NCI-H2227 treated with DMSO at 0.1 percent for 48 hours (cell line): ENCODE measurements at places on chromosomes 6 and 20.
A peak's percentile ranks its signal among the peaks of the same experiment; 100 is the strongest.

- no peak for DNase-seq
These were observed 13.7 kb upstream of the BPIFA2 start for GRCh38 chr20:33154252-33154651.

GRCh38 chr6:46490425-46491200, 636 bp downstream of the RCAN2 start:
- no peak for DNase-seq

DNA sequence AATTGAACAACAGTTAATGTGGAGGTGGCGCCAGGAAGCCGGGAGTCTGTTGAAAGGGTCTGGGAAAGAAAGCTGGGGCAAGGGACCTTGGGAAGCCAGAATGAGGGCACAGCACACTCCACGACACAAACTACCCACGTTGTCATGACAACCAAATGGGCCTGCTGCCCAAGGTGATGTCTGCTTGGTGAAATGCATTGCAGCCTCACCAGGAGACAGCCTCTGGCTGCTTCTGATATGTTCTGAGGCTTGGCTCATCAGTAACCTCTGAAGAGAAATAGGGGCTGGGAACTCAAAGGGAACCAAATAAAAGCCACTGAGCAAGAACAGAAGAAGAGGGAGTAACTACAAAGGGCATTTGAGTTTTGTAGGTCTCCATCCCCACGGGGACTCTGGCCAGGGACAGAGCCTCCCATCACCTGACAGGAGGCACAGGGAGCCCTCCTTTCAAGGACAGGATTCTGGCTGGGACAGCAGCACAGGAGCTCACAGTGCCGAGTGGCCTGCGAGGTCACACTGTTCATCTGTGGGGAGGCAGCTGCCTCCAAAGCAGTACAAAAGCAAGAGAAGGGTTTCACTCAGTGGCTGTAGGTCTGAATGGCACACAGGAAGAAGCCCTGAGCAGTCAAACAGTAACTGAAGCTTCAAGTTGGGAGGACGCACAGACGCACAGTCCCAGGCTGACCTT, 44.6 kb upstream of the KCNK16 start:
- DNase-seq = peak; percentile 19

DNA sequence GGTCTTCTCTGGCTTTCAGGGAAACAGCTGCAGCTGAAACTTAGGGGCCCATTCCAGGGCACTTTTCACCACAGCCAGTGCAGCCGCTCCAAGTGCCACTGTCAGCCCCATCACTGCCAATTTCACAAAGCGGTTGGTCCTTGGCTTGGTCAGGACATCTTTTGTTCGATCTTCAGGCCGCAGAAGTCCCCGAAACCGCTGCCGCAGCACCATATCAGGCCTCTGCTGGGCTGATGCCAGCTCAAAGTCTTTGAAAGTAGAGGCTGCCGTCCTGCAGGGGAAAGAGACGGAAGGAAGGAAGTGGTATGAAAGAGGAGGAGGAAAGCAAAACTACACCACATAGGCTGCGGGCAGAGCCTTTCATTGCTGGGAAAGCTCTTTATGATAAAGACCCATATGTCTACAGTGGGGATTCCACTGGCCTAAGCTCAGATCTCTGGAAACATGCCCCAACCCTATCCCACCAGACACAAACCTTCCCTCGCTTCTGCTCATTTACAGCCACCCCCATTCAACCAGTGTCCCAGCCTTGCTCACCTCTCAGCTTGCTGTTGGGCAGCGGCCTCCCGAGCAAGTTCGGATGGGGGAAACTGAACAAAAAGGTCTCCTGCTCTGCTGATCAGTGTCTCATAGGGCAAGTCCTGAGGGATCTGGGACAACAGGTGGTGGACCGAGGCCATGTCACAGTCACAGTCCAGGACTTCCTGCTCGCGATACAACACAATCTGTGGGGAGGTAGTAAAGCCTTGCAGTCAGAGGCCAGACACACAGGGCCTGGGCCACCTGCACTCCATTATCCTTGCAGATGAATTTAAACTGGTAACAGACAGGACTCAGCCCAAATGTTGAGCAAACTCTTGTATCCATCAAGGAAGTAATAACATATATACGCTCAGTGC, 23.5 kb downstream of the TBC1D20 start:
- no peak for DNase-seq

DNA sequence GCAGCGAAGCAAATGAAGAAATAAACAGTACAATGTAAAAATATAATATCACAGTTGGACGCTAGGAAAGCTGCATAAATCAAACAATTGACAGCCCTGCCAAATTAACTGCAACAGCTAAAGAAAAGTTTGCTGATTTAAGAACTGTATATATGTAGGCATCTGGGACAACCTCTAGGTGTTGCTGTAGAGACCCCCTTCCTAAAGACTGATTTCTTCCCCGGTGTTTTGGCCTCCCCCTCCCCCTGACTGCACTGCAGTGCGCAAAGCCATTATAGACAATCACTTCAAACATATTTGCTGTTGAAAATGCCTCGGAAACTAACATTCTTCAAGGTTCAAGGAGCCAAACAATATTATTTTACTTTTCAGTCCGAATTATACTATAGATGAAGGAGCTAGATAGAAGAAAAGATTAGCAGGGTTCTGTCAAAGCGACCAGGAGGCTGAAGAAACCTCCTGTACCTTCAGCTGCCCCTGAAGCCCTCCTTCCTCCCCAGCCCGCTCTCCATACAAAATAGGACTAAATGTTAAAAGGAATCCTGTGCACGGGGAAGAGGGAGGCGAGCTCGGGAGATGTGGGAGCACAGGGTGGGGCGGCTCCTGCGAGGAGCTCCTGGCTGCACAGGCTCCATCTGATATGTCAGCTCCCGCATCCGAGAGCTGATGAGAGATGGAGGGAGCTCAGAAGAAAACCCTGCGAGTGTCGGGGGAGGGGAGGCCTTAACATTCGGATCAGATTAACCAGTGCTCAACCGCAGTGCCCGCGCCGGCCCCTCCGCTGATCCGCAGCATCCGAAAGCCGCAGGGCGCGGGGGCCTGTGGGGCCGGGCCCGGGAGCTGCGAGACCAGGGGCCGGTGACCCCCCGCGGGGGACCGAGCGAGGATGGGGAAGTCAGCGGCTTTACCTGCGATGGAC, 822 bp downstream of the ELOVL4 start:
- peak; percentile 18 for DNase-seq

- DNase-seq = no peak
These were observed 15.7 kb downstream of the SLC22A1 start for GRCh38 chr6:160137130-160137988.

DNA sequence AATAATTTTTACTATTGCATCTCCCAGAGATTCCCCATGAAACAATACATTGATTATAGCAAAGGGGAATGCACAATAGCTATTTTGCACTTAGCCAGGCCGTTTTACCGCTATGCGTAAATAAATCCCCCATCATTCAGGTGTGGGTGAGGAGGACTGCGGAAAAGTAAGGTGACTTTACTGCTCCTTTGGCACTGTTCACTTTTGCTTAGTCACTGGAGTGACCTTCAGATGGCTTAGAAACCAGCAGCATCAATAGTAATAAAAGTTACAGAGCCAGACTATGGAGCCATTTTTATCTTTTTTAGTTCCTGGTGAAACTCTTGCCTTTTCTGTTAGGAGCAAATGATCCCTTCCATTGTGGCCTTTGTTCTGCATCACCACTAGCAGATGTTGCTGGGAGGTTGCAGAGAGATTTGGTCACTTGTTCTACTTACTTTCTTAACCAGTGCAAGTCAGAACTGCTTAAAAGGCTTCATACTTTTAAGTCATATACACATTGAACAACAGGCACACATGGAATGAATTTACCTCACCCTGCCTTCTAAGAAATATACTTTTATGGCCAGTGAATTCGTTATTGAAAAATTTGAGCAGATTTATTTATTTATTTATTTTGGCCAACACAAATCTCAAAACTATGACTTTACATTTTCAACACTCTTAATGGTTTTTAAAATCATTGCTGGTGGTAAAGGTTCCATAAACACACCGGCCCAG, 12.1 kb upstream of the BTBD3 start:
- no peak for DNase-seq

DNA sequence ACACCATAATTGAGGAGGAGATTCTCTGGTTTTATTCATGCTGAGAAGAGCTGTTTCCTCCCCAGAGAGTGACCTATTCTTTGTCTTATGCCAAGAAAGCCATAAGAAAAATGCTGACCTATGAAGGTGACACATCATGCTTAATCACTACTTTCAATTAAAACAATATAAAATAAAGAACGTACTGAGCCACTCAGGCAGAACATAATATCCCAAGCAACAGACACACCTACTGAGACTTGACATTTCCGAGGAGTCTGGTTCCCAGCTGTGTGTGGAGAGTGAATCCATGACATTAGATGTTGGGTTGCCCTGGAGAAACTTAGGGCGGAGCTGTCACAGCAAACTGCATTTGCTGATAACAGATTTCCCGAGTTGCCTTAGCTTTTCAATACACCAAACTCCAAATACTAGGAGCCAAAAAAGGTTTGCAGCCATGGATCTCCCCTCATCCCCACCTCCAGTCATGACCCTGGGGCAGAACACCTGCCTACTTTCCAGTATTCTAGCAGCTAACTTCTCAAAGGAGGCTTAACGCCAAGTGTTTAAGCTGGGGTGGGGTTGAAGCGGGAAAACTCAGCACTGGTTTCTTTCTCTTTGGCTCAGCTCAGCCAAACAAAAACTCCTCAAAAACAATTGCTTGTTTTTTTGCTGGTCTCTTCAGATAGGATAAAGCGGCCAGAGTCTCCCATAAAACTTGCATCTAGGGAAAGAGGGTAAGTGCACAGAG, 92.2 kb downstream of the BACH2 start:
- peak; percentile 15 for DNase-seq

GRCh38 chr6:138716013-138716412, 57.6 kb upstream of the CCDC28A start:
- no peak for DNase-seq

GRCh38 chr6:26044140-26045064, 42.8 kb upstream of the HFE start:
- no peak for DNase-seq

DNA sequence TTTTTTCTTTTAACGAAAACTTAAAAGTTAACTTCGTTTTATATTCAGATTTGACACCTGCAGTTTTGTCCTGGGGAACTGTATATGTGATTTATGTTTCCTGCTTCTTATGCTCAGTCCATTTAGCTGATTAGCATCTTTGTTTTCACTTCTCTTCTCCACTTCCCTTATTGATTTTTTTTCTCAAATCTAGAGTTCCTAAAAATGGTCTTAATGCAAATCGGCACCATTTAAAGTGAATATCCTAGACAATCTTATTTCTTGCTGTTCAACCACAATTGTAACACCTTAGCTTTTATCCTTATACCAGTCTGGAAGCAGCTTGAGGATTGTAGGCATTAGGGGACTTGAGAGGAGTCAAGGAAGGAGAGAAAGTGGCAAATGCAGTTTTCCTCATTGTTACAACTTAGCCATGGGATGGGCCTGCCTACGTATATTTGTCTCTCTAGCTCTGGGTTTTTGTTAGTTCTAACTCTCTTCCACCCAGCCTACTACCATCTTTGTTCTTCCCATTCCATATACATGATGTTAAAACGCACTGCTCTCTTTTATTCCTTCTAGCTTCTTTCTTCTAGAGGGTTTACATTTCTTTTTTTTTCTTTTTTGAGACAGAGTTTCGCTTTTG, 8.5 kb downstream of the QRSL1 start:
- no peak for DNase-seq

DNA sequence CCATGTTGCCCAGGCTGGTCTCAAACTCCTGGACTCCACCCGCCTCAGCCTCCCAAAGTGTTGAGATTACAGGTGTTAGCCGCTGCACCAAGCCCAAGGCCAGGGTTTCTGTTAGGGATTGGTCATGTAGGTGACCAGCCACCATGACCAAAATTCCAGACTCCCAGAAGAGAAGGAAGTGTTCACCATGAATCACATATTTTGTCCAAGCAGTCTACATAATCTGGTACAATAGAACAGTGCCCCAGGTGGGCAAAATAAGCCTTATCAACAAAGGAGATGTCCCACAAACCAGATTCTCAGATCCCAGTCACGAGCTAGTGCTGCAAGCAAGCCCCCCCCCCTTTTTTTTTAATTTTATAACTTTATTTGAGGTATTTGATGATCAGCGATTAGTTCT, 20.0 kb downstream of the ZNF341 start:
- DNase-seq = no peak
